ENCODE measurements at places on chromosomes 7 and 10.

GRCh38 chr7:54705436-54705835 is 53.6 kb downstream of the SEC61G start:
- no peak for DNase-seq

- no peak for DNase-seq
Measured at GRCh38 chr7:136947347-136947746, 78.9 kb downstream of the CHRM2 start.

DNA sequence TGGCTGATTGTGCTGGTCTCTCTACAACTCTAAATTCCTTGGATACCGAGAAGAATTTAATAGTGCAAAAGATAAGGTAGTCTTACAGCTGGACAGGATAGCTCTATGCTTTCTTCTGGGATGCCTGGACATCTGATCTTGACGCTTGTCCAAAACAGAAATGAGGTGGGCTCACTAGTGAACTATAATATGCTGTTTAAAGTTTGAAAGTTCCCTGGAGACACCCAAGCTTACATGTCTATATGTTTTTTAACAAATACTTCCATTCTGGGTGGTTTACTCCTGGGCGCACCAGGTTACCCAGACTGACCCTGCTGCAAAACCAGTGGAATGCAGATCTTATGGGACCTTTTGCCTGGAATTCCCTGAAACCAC is 702.1 kb upstream of the COBL start:
- no peak for DNase-seq

DNA sequence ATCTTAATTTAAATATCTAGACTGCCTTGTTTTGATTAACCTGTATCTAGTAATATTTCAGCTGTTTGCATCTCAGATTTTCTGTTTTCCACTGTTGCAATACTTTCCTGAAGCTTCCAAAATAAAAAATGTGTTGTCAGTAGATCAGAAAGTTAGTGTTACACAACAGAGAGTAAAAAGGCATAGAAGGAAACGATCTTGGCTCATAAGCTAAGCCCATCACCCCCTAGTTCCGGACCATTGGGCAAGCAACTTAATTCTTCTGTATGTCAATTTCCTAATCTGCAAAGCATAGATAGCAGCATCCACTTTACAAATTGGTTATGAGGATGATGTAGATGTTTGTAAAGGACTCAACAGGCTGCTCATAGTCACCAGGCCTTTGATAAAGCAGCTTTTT is 4.4 kb downstream of the PON3 start:
- no peak for DNase-seq

- no peak for DNase-seq
Measured at GRCh38 chr10:48633381-48634197, 28.7 kb upstream of the ARHGAP22 start.
